ENCODE measurements at places on chromosomes 1 and 21. TPM values are rescaled to one million over a fixed set of nuclear protein-coding genes. Genes with fewer than 3 reads are reported as not detected.

GRCh38 chr1:201676197-201676596 is 137.3 kb downstream of the NAV1 start:
- no peak for DNase-seq
- H3K27me3 ChIP-seq, result peaks cover 16% of the 10 kb centered on the region
- H3K4me1 ChIP-seq, result peaks cover 8% of the 10 kb centered on the region
- H3K4me3 ChIP-seq, result no peak overlapping the region

The C8B gene
- not detected for total RNA-seq

The OVAAL gene
- total RNA-seq, result not detected

The STK40 gene
- total RNA-seq, result 47.8 TPM

DNA sequence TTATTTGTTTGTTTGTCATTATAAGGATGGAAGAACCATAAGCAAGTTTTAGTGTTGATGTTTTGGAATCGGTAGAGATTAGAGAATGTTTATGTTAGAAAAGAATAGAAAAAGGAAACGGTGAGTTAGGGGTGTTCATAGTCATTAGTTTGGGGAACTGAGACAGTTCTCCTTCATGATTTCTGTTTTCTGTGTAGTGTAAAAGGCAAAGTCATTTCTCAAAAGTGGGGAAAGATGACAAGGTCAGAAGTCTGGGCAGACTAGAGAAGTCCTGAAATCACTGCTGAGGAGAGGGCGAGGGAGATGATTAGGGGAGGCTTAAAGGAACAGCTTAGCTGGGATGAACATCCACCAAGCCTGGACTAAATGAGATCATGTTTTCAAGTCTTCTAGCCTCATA is 498.9 kb downstream of the TTLL7 start:
- no peak for DNase-seq
- peaks cover 9% of the 10 kb centered on the region for H3K36me3 ChIP-seq
- H3K27ac ChIP-seq, result no peak overlapping the region

The PCBP3 gene
- total RNA-seq, result 0.47 TPM

GRCh38 chr1:234771642-234772344 is 161.8 kb upstream of the IRF2BP2 start:
- peak overlapping the region; percentile 83 for H3K4me3 ChIP-seq
- no peak for DNase-seq
- H3K36me3 ChIP-seq, result no peaks in the 10 kb centered on the region
- no peaks in the 10 kb centered on the region for H3K27me3 ChIP-seq
